ENCODE measurements at places on chromosomes 6 and 20.

DNA sequence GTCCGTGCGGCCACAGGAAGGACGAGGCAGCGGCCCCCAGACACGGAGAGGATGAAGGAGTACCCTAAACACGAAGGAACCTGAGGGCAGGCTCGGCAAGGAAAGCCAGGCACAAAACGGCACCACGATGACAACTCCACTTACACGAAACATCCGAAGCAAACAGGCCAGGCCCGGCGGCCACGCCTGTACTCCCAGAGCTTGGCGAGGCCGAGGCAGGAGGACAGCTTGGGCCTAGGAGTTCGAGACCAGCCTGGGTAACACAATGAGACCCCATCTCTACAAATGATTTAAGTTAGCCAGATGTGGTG is 13.4 kb downstream of the KCNQ2 start:
- DNase-seq: no peak

- no peak for DNase-seq
Observed at GRCh38 chr6:137230547-137230946, 11.4 kb upstream of the IFNGR1 start.

DNA sequence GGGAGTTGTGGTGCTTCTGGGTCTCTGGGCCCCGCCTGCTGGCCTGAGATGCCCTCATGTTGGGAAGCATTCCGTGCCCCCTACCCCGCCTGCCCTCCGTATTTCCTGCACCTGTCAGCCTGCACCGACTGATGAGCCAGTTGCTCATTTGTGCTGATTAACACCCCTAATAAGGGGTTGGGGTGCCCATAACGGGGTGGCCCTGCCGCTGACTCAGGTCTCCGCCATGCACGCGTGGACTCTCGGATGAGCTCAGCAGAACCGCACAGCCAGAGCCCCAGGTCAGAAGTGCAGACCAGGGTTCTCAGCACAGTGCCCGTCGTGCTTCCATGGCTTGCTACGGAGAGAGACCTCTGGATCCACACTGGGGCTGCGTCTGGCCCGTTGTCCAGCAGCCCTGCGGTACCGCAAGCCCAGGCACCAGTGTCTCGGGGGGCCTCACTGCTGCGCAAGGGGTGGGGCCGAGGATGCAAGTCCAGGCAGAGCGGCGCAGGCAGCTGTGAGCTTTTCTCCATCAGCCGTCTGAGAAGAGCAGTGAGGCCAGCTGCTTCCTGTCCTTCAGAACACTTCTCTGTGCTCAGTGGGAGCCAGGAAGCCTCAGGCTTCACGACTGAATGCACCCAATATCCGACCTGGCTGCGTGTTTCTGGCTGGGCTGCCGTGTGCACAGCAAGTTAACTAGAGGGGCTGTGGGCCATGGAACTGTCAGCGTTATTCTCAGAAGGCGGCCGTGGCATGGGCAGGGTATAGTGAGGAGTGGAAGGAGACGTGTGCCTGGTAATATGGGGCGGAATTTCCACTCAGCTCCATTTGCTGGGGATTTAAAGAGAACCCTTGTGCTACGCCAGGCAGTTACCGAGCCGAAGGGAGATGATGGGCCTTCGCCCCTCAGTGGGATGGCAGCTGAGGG is 18.6 kb downstream of the MTG2 start:
- no peak for DNase-seq

GRCh38 chr6:119609865-119610264 is 260.3 kb upstream of the MAN1A1 start:
- DNase-seq: no peak

DNA sequence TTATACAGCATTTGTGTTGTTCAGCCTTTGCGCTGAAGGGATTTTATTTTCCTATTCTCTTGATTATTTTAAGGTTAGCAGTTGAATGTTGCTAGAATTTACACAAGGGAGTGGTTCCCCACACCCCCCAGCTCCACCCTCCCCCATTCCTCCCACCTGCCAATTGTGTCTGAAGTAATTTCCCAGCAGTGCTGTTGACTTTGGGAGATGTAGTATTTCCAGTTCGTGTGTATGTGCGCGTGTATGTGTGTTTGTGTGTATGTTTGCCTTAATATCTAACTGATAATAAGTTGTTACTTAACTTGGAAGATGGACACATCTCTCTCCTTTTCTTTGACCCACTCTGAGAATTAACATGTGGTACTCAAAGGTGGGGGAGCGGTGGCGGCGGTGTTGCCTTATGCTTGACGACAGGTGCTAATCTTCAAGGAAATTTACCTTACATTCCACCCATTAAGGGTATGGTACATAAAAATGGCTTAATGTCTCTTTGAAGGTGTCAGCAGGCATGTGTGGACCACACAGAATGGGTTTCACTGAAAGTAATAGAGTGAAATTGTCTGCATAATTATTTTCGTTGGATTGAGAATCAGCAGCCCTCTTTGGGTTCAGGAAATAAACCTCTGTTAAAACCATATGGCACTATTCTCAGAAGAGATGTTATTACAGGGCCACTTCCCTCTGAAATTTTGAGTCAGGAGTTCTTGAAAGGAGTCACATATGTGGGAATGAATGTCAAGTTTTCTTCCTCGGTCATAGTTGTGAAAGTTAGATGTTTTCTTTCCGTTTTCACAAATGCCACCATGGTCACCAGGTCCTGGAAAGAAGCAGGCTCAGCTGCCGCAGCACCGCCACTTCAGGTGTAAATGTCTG is 95.6 kb upstream of the SUPT3H start:
- peak; percentile 9 for DNase-seq

DNA sequence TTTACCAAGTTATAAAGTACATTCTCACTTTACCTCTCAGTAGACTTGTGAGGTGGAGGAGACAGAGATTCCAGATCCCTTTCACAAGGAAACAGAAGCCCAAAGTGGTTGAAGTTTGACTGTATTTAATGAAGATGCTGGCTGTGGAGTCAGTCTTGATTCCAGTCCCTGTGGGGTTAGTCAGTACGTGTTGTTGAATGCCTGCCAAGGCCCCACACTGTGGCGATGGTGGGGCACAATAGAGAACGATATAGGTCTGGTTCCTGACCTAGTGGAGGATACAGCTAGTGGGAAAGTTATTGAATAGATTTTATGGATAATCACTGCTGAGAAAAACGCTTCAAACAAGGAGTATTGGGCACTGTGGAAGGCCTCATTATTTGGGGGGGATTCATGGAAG is 71.4 kb downstream of the LRRC1 start:
- DNase-seq: no peak

GRCh38 chr6:105035299-105035698 is 78.4 kb downstream of the LIN28B start:
- no peak for DNase-seq

Data from Caco-2 (cell line).